ENCODE measurements at places on chromosomes 3 and 15.
A peak's percentile ranks its signal among the peaks of the same experiment; 100 is the strongest.

DNA sequence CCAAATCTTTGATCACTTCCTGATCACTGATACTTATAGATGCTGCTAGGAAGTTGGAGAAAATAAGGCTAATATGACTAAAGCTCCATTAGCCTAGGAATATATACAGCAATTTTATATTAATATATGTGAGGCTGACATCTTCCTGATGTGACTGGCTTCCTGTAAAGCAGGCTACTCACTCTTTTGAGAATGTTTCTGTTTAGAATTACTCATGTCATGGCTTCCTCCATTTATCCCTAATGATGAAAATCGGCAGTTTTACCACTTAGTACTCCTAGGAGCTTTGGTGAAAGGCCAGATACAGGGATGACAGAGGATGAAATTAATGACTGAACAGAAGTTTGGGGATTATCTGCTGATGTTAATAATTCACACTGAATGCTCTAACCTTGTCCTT lies 3.9 kb upstream of the MAP1A start:
- no peak for DNase-seq

DNA sequence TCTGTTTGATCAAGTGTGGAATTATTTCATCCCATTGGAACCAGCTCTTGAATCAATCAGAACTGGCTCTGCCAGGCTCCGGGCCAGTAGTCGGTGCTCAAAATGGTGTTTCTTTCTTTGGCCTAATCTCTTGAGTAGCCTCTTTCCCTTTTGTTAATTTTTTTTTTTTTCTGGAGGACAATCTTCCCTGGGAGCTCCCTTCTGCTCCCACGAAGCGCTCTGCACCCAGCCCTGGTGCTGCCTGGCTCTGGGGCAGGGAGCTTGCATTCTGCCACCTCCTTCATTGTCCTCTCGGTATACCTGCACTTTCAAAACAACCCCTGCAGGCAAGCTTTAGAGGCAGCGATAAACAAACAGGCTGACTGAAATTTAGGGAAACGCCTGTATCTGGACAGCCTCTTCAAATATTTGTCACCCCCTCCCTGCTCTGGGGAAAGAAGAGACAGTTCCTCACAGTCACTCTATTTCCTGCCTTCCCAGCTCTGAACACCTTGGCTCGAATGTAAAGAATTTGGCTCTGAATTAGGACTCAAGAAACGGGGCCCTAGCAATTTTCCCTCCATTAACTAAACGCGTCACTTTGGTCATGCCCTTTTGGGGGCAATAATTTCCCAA lies 1.1 kb upstream of the THSD4 start:
- DNase-seq = no peak

DNA sequence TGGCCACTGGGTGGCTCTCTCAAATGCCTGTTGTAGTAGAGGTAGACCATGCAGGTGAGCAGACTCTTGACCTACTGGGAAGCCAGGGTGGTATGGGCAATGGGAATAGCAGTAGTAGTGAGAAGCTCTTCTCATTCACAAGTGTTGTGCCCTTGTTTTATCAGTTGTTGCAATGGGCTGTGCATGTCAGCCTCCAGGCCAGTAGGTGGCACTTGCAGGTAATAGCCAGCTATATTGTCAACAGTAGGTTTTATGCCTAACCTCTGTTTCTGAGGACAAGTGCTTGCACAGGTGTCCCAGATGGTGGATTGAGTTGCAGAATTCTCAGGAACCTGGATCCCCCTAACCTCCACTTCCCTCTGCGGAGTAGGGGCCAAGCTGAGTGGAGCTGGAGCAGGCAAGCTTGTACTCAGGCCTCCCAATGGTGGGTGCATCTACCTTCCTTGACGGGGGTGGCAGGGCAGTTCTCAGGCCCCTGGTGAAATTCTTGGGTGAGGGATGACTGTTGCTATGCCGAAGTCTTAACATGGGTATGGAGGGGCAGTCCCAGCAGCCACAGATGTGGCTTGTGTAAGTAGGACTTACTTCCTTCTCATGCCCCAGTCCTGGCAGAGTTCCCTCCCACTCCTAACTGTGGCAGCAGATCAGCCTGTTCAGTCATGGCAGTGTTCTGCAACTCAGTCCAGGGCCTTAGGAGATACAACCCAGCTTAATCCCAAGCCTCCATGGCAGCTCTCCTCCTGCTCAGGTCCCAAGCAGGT lies 104.3 kb downstream of the NEO1 start:
- no peak for DNase-seq

GRCh38 chr3:191682961-191683360 lies 222.0 kb downstream of the PYDC2 start:
- no peak for DNase-seq

- DNase-seq = peak; percentile 61
Observed at GRCh38 chr3:110314512-110315114, 757.0 kb upstream of the NECTIN3 start.

- no peak for DNase-seq
Observed at GRCh38 chr15:70470556-70471191, 292.7 kb downstream of the UACA start.

- DNase-seq = no peak
Observed at GRCh38 chr15:73249499-73249898, 119.3 kb downstream of the HCN4 start.

DNA sequence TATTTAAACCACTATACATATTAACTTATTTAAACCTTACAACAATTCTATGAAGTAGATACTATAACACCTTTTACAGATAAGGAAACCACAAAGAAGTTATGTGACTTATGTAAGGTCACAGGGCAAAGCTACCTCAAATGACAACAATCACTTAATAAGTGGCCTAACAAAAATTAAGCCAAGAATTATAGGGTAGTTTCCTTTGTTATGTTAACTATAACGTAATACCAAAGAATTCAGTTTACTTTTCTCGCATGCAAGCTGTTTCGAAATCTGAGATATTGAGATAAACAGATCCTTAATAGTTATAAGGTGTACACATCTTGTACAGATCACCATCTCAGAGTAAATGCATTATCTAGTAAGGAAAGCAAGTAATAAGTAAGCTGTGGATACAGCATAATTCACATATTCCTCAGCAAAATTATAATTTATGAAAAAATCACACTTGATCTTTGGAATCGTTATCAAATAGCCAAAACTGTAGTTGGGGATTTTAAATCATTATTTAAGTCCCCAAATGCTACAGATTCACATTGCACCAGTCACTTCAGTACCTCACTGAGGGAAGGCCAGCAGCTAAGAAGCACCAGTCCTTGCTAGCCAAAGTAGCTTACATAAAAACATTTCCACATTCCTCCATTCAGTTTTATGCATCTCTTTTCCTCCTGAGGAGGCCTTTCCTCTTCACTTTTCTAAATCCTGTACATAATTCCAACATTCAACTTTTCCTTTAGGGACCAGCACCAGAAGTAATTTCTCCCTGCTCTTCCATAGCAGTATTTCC lies 226.8 kb downstream of the TBC1D5 start:
- DNase-seq = no peak

- DNase-seq = no peak
Observed at GRCh38 chr15:35379972-35380371, 166.0 kb downstream of the DPH6 start.

DNA sequence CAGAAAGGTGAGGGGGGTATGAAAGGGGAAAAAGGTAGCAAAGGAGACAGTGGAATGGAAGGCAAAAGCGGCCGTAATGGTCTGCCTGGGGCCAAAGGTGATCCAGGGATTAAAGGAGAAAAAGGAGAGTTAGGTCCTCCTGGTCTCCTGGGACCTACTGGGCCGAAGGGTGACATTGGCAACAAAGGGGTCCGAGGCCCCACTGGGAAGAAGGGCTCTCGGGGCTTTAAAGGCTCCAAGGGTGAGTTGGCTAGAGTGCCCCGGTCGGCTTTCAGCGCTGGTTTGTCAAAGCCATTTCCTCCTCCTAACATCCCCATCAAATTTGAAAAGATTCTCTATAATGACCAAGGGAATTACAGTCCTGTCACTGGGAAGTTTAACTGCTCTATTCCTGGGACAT lies 6.7 kb downstream of the OTOL1 start:
- no peak for DNase-seq

- DNase-seq = no peak
Observed at GRCh38 chr3:50190936-50191660, at the start of gene GNAT1. TSS of gene GNAT1 (plus strand) at chr3:50191610. CDS start at chr3:50191726, 116 bp downstream.

GRCh38 chr15:99361545-99362185 lies 110.4 kb downstream of the LRRC28 start:
- DNase-seq = no peak

DNA sequence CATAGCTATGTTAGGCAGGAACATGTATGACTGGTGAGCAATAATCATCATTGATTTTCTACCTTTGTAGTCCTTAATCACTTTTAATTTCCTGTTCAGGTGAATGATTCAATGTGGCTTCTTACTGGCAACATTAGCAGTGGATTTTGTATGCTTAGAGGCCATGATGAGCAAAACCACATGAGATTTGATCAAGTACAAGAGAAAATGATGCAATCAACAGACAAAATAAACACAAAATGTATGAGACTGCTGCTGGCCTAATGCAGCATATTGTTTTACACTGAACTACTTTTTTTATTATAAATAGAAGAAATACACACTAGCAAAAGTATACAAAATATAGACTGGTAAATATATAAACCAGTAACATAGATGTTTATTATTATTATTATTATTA lies 47.5 kb upstream of the SI start:
- no peak for DNase-seq
